ENCODE measurements at places on chromosomes 7 and 10.

DNA sequence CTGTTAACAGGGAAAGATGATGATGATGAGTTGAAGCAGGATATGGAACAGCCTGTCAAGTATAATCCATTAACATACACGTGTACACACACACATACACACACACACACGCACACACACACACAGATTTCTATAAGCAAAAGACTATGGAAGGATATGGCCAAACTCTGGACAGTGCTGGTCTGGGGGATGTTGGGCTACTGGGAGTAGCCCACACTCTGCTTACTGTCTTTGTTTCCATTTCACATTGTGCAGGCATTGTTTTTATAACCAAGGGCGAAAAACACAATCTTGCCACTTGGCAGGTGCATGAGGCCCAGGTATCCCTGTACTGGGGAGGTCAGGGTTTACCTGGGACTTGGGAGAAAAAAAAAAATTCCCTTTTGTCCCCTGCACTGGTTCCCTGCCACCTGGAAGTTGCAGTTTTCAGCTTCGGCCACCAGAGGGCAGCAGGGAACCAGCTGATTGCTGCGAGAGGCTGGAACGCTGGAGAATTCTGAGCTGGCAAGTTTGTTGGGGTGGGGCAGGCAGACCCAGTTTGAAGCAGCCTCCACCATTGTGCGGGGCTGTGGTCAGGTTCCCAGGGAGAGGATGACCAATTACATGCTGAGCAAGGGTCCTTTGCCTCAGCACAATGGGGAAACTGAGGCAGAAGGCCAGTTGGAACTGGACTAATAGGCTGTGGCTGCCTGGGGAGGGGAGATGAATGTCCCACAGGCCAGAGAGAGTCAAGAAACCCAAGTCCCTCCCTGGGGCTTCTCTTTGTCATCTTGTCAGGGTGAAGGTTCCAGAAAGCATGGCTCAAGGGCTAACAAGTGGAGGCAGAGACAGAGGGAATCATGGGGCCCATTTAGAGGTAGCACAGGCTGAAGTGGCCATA is 27.3 kb downstream of the PPIF start:
- DNase-seq: peak; percentile 58

DNA sequence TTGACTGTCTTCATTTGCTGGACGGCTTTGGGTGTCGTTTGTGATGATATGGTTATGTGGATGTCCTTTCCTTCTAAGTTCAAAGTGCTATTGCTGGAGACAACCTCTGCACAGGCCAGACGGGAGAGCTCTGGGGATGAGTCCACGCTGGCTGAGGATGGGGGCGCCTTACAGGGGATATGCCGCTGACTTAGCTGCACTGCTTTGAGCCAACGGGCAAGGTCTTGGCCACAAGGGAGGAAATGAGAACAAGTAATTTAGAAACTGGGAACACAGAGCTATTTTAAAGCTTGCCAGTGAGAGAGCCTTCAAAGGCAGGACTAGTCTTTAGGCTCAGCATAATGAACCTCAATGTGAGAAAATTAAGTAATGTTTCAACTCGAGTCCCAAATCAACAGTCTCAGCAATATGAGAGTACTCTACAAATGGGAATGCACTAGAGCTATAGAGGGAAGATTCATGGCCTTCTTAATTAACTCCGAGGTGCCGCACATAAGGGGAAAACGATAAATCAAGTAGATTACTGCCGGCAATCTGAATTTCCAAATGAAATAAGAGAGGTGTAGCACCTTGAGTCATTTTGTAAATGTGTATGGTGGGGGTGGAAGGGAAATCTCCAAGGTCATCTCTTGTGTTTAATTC is 209.3 kb downstream of the JAZF1 start:
- DNase-seq: no peak

- peak; percentile 7 for DNase-seq
Measured at GRCh38 chr7:149161241-149161848, 14.1 kb downstream of the ZNF398 start.

DNA sequence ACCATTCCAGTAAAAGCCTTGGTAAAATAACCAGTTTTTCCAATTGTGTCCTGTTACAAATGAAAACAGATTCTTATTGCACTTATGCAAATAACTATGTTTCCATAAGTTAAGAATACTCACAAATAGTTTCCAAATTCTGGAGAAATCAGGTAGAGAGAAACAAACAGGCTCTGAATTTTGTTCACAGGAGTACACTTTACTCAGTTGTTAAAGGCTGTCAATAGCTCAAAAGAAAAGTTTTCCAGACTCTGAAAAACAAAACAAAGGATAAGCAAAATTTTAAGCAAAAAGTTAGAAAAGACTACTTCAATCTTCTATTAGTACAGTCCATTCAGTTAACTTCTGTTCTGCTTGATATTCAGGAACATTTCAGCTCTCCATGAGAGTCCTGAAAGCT is 32.8 kb upstream of the ZNF365 start:
- no peak for DNase-seq

GRCh38 chr10:112071596-112072133 is 111.9 kb downstream of the GPAM start:
- DNase-seq: no peak

DNA sequence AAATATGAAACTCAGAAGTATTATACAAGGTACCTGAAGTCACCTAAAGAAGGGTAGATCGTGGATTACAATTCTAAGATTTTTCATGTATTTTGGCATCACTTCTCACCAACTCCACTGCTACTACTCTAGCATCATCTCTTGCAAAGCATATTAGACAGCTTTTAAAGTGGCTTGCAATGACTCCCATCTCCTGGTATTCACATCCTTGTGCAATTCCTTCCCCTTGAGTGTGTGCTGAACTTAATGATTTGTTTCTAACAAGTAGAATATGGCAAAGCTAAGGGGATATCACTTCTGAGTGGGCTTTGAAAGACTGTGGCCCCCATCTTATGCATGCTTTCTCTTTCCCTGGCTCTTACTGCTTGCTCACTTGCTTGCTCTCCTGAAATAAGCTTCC is 280.2 kb downstream of the SNX13 start:
- no peak for DNase-seq

GRCh38 chr10:70845816-70846215 is 30.1 kb downstream of the SGPL1 start:
- DNase-seq: no peak

DNA sequence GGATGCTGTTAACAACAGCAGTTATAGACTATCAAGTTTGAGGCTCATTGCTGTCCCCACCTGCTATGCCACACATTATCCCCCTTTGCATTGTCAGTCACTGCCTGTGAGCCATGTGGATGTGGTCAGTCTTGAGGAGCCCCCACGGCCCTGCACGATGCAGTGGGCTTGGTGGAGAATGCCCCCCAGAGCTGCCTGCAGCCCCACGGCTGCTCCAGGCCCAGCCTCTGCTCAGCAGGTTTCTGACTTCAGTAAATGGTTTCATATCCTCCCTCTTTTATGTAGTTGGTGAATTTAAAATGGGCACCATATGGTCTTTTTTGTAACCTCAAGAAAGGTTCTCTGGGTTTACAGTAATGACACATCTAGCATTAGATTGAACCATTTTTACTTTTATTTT is 164.1 kb downstream of the EBF3 start:
- DNase-seq: no peak

GRCh38 chr7:3082831-3083230 is 39.2 kb upstream of the CARD11 start:
- DNase-seq: no peak

GRCh38 chr7:158129037-158130022 is 458.3 kb downstream of the PTPRN2 start:
- no peak for DNase-seq

- DNase-seq: peak; percentile 81
Measured at GRCh38 chr10:94403380-94404213, 1.3 kb downstream of the TBC1D12 start.

GRCh38 chr10:21069278-21069677 is 172.2 kb upstream of the NEBL start:
- no peak for DNase-seq

GRCh38 chr10:63027531-63027930 is 105.6 kb upstream of the NRBF2 start:
- DNase-seq: no peak

GRCh38 chr7:121873289-121874194 is 581 bp downstream of the PTPRZ1 start:
- DNase-seq: peak; percentile 21

DNA sequence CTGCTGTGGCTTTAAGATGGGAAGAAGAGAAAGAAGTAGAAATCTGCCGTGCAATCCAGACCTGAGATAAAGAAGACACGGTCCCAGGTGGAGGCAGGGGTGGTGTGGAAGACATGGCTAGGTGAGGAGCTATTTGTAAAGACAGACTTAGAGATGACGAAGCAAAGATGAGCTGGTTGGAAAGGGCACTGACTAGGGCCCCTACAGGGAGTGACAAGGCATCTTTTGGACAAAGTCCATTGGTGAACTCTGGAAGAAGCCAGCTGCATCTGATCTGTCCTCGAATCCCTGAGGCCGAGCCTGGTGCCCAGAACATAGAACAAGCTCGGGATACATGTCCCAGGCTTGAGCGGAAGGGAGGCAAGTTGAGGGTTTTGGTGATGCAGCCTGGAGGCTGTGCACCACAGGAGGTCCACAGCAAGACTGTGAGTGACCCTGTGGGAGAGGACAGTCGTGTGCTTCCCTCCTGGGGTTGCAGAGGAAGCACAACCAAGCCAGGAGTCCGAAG is 191.2 kb downstream of the ADAM12 start:
- no peak for DNase-seq

- DNase-seq: peak; percentile 98
Measured at GRCh38 chr7:101882595-101883564, 65.5 kb downstream of the CUX1 start.

DNA sequence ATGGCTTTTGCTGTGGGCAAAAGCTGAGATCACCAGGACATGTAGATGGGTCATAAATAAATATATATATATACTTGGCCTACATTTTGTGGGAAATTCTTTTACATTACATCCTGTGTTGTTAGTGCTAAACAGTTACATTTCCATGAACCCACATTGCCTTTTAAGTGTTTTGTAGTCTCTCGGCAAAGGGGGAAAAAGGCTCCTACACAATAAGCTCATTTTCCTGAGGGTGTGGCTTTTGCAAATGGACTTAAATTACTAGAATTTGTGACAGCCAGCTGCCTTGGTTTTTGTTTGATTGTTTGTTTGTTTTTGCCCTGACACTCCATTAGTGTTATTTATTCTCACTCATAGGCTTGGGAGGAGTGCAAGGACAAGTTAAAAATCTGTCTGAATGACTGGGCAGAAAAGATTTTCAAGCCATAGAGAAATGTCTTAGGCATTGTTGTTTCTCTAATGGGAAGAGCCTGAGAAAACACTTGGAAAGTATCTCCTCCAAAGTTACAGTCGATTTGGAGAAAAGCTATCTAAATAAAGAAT is 128.8 kb downstream of the DGKB start:
- DNase-seq: no peak

DNA sequence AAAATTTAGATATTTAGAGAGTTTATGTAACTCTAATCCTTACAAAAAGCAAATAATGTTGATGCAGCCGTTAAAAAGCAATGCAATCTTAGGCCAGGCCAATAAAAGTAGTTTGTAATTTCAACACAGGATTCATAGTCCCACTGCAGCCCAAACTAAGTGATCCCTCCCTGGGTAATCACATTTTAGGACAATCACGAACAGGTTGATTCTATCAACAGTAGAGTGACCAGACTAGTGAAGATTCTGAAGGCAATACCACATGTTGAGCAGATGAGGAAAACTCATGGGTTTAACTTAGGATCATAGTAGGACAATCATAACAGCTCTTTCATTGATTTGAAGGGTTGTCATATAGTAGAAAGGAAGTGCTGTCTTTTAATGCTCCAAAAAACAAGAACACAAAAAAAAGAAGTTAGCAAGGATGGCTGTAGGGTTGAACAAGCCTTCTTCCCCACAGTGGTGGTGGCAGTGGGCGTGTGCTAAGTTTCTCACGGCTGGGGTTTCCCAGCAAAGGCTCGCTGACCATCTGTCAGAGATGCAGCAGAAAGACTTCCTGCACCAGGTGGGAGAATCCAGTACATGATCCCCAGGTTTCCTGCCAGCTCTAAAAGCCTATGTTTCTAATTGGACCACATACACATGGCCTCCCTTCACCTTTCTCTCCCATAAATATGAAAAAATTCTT is 212.2 kb downstream of the CHRM2 start:
- DNase-seq: no peak

DNA sequence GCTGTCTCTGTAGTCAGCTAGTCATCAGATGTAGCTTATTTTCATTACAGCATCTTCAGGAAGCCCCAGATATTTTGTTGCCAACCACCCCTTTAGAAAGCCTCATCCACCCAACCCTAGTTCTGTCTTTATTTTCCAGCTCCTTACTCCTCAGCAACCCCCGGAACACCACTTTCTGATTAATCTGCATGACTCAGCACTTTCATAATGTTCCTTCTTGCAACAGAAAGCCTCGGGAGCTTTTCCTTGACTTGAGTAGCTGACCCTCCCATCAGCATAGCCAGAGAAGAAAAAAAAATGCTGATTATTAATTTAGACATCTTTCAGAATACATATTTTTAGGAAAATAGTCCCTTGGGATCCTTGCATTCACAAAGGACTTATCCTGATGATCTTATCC is 244.0 kb upstream of the CXCL12 start:
- no peak for DNase-seq

DNA sequence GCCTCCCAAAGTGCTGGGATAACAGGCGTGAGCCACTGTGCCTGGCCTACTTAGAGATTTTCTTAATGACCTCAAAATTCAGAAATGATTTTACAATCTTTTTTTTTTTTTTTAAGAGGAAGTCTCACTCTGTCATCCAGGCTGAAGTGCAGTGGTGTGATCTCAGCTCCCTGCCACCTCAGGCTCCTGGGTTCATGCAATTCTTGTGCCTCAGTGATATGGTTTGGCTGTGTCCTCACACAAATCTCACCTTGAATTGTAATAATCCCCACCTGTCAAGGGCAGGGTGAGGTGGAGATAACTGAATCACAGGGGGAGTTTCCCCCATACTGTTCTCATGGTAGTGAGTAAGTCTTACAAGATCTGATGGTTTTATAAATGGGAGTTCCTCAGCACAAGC is 159.9 kb downstream of the DNAJC1 start:
- DNase-seq: no peak

DNA sequence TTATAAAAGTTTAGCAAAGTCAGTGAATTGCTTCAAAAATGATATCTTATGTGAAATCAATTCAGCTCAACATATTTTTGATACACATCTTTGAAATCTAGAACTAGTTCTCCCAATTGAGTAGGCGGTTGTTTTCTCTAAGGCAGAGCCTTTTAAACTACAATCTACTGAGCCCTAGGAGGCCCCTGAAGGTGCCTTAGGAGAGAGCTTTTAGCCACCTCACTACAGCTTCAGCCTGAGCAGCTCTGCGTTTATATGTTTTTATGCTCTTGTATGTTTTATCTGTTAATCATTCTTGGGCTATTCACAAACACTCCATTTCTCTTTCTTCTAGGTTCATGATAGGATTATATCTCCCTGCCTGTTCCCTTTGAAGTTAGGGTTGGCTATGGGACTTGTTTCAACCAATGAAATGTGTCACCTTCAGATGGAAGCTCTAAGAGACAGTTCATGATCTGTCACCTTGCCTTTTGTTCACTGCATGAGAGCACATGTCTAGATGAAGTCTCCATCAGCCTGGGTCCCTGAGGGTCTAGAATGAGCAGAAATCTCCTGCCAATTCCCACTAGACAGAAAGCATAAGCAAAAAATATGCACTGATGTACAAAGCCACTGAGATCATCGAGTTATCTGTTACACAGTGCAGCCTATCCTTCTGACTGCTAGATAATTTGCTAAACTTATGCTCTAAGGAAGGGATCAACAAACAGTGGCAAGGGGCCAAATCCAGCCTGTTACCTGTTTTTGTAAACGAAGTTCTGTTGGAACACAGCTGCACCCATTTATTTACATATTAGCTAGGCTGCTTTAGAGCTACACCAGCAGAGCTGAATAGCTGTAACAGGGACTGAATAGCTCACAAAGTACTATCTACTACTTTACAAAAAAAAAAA is 128.5 kb upstream of the CDK1 start:
- no peak for DNase-seq

GRCh38 chr10:129417870-129418269 is 49.2 kb upstream of the MGMT start:
- DNase-seq: peak; percentile 73
